NCI-H2029 (cell line): ENCODE measurements at places on chromosomes 16 and 17.

DNA sequence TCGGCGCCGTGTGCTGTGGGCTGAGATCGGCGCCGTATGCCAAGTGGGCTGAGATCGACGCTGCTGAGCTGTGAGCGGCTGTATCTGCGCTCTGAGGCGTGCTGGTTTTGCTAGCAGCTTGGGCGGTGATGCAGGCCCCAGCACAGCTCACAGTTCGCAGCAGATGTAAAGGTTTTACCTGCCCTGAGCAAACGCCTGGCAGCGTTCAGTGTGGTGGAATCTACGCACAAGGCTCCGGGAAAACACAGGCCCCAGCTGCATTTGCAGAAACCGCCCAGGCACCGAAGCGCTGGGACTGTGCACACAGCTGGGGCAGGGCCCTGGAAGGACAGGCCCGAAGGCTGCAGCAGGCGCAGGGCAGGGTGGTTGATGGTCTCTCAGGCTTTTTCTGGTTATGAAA lies 8.0 kb upstream of the ZNF469 start:
- DNase-seq = no peak

DNA sequence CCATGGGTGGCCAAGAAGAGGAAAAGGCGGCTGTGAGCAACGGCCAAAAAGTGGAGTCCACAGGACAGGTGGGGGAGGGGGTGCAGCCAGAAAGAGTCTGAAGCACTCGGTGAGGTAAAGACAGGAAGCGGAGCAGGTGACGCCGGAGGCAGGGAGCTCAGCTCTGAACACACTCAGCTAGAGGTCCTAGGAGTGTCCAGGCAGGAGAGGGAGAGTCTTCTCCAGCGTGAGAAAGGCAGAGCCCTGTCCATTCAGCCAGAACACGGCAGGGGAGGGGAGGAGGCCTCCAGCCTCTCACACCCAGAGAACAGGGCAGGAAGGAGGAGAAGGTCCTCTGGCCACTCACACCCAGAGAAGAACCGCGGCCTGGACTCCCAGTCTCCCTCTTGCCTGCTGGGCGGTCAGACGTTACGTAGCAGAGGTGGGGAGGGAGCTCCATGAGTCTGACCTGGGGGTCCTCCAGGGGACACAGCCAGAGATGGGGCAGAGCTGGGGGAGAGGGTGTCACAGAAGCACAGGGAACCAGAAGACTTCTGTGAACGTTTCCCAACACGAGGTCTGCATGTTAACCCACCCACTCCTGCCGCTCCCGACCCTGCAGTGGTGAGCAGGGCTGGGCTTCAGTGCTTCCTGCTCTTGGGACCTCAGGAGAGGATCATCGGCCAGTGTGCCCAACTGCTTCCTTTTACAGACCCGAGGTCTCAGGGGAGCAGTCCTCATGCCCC lies 89.2 kb downstream of the ABR start:
- peak; percentile 54 for DNase-seq

- no peak for DNase-seq
Measured at GRCh38 chr16:73275024-73275423, 227.1 kb upstream of the ZFHX3 start.

DNA sequence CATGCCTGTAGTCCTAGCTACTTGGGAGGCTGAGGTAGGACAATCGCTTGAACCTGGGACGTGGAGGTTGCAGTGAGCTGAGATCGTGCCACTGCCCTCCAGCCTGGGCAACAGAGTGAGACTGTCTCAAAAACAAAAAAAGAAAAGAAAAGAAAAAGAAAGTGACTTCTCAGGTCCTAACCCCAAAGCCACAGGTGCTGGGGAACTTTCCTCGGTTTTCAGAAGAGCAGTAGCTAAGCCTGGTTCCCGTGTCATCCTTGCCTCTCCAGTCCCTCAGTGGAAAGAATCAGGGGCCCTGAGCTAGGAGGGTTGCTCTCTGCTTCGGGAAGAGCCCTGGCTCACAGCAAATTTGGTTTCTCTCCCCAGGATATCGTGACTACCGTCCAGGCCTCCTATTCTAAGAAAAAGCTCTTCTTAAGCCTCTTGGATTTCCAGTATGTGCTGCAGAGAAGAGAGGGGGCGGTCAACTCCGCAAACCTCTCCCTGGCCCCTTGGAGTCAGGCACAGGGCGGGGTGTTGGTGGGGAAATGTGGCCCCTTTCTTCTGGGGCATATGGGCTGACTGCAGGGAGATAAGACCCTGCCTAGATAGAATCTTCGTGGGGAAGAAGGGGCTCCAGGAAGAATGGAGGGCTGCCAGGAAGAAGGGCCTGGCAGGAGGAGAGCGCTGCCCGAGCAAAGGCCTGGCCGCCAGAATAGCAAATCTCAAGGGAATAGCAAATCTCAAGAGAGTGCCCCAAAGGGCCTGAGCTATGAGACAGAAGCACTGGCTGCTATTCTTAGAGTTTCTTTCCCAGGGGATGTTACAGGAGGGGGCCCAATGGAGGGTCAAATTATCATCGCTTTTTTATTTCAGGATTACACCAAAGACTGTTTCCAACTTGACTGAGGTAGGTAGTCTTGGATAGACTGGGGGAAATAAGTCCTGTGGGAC lies 8.3 kb upstream of the NLRC5 start:
- DNase-seq = no peak

DNA sequence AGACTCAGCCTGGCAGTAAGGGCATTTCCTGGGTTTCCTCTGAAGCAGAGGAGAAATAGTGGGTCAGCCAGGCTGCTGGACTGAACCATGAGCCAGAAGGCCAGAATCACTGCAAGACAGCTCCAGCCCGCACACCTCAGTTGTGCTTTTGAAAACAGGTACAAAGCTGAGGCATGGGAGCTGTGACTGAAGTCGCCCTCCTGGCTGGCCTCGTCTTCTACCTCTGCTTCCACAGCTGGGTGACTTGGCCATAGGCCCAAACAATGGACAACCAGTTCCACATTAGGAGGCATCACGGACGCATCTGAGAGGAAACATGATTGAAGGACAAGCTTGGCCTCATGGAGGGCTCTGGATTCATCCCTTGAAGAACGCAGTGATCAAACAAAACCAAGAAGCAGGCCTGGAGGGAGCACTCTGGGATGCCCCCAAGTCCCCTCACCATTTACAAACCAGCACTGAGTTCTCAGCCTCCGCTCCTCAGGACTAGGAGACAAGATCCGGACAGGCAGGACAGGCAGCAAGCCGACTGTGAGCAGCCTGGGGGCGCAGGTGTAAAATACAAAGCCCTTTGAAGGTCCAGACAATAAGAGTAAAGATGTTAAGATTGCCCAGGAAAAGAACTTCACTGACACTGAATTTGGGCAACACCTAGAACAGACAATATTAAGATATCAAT lies 68.7 kb downstream of the N4BP1 start:
- no peak for DNase-seq

DNA sequence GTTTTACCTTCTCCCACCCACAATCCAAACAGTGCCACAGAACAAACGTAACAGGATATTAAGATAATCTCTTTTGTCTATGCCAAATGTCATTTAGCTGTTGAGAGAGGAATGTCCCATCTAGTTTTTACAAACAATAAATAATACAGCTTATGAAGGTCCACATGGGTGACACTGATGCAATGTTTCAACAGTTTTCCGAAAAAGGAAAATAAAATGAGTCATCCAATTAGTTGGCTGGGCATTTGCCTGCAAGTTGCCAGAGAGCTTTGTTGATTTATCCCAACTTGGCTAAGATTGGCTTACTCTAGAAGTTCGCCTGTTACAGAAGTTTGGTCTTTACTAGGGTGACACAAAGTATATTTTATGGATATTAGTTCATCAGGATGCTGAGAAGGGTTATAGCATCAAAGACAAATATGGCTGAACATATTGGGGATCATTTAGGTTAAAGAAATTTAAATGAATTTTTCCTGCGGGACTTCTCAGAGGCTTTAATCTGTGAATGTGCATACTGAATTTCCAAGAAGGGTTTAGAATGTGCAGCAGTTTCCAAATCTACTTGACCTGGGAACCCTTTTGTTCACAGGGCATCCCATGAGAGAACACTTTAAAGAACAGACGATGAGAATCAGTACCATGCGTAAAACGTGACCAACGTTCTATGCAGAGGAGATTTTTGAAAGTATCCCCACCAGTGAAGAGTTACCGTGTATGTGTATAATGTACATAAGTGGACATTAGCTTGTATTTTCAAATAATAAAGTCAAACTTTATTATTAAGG lies 73.1 kb downstream of the CDH13 start:
- no peak for DNase-seq

DNA sequence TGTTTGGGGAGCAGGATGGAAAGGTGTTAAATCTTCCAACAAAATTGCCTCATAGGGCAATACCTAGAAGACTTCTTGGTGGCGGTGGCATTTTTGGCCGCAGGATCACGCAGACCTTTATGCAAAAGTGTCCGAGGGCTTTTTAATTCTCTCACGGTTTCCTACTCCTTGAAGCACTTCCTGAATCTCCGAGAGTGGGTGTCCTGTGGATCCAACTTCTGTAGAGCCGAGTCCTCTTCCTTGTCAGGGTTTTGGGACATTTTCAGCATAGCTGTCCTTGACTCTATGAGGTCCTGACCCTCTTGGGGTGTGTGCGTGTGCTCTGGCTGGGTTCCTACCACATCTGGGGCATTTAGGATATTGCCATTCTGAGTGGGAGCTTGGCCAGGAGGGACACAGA lies 31.7 kb downstream of the IL21R start:
- DNase-seq = no peak

- DNase-seq = no peak
Measured at GRCh38 chr17:1460233-1460632, 4.2 kb upstream of the CRK start.

GRCh38 chr16:17607609-17608008 lies 136.8 kb upstream of the XYLT1 start:
- DNase-seq = peak; percentile 17

- DNase-seq = no peak
Measured at GRCh38 chr16:29302976-29303375, 103.5 kb downstream of the NPIPB11 start.

DNA sequence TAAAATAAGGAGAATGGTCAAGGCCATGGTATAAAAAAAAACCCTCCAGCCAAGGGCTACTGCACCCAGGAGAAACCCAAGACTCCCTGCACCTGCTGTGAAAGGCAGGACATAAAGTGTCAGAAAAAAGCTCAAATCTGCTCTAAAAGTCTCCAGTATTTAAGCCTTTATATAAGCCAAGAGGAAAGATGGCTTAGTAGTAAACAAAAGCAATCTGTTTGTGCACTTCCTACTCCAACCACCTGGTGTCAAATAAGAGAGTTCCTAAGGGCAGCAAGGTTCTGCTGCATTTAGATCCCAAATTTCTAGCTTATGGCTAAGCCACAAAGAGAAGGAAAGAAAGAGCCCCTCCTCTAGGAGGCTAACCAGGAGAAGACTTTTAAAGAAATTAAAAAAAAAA lies 20.6 kb downstream of the ACSM1 start:
- DNase-seq = peak; percentile 22

GRCh38 chr17:41010441-41010840 lies 1.5 kb upstream of the KRTAP3-1 start:
- DNase-seq = no peak

GRCh38 chr17:59601130-59601529 lies 18.6 kb upstream of the CLTC start:
- DNase-seq = no peak

DNA sequence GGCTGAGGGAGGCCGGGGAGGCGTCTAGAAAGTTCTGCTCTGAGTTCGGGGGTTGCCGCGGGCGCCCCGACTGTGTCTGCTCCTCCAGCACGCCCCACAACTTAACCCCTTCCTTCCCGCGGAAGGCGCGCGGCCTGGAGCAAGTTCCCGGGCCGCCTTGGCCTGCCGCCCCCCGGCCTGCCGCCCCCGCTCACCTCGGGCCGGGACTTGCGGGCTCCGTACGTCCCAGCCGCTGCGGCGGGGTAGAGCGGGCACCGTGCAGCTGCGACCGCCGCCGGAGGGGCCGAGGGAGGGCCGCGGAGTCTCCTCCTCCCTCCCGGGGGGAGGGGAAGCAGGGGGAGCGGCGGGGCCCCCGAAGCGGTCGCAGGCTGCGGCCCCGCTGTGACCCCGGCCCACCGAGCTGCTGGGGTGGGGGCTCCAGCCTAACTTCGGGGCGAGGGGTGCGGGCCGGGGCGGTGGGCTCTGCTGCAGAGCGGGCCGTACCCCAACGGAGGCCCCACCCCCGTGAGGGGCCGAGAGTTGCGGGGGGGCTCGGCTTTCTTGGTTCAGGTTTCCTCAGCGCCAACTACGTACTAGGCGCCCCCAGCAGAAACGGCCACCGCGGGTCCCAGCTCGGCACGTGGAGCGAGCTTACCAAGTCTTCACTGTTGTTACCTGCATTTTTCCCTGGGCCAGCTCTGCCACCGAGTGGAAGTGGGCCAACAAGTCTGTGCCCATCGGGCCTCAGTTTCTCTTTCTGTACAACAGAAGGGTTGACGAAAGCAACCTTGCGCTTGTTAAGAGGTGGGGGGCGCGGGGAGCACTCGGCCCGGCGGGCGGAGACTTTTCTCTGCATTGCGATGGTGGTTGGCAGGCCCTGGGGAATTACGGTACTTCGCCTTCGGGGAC lies at the start of gene CCDC102A:
Gene CCDC102A (minus strand): TSS at position 266 of the 888 bp plus-strand sequence. CDS start 7,394 bp downstream, outside the sequence.
- DNase-seq = no peak

- DNase-seq = no peak
Measured at GRCh38 chr16:3608069-3608468, 3.3 kb downstream of the SLX4 start.

GRCh38 chr17:67476787-67477335 lies 99.8 kb downstream of the PITPNC1 start:
- DNase-seq = no peak

- no peak for DNase-seq
Measured at GRCh38 chr16:69365901-69366300, 14.3 kb upstream of the TMED6 start.

- no peak for DNase-seq
Measured at GRCh38 chr17:80984749-80985148, 6.9 kb upstream of the CHMP6 start.

DNA sequence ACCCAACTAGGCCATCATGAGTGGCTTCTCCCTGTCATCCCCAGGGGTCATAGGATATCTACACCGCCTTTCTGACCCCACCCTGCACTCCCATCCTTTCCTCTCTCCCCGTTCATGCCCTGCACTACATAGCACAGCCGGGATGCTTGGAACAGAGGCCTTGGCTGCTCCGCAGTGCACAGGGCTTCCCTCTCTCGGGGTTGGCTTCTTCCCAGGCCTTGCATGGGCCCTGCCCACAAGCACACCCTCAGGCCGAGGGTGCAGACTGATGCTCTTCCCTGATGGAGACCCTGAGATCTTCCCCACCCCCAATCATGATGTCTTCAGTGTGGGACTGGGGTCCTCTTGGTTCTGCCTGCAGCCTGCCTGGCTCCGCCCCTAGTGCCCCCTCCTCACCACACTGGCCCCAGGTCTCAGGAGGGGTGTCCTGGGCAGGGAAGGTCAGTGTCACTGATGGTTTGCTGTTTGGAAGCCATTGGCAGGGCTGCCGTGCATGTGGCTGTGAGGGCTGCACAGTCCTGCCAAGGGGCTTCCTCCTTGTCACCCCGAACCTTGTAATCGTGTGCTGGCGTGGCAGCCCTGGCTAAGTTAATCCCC lies 14.3 kb upstream of the NAGLU start:
- no peak for DNase-seq

GRCh38 chr17:50556803-50557202 lies 3.7 kb upstream of the CACNA1G start:
- DNase-seq = peak; percentile 69
